Left hindlimb (tissue), 1 donor: ENCODE measurements at places on chromosomes 1 and 21.

DNA sequence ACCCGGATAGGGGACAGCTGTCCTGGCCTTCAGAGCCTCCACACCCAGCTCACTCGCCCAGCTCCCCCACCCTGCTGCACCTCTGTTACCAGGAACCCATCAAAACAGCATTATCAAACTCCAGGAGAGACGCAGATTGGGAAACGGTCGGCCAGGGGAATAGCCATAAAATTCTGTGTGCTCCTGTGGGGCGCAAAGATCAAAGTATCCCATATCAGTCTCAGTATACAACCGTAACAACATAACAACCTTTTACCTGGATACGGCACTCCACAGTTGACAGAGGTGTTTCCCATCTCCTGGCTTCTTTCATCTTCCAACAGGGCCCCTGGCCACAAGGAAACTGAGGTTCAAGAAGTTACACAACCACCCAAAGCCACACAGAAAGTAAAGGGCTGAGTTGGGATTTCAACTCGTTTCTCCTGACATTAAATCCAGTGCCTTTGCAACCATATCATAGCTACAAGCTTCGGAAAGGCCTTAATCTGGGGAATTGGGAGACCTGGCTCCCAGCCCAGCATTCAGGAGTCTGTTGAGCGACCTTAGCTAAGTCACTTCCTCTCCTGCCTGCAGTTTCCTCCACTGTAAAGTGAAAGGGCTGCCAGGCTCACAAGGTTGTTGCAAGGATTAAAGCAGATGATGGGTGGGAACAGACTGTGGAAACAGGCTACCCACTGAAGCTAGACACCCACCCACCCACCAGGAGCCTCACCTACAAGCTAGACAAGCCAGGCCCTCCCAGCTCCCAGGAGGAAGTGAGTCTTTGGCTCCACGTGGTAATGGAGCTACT is 8.1 kb upstream of the EPHB2 start:
- DNase-seq: no peak

GRCh38 chr1:154735804-154736168 is 127.8 kb upstream of the ADAR start:
- no peak for DNase-seq

- DNase-seq: no peak
Measured at GRCh38 chr1:94799206-94799605, 21.0 kb upstream of the SLC44A3 start.

DNA sequence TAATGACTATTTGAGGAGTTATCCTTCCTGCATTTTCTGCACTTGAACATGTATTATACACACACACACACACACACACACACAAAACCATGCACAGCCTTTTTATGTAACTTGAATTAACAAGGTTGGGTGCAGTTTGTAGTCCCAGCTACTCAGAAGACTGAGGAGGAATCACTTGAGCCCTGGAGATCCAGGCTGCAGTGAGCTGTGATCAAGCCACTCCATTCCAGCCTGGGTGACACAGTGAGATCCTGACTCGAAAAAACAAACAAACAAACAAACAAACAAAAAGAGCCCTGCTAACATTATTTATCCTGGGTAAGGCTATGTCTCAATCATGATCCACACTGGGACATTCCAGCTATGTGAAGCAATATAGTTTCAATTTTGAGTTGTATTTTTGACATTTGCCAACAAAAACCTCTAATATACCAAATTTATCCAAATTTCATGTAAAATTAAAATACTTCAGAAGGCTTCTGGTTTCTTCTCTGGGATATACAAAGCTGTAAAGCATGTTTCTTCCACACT is 156.8 kb downstream of the NTPCR start:
- no peak for DNase-seq

DNA sequence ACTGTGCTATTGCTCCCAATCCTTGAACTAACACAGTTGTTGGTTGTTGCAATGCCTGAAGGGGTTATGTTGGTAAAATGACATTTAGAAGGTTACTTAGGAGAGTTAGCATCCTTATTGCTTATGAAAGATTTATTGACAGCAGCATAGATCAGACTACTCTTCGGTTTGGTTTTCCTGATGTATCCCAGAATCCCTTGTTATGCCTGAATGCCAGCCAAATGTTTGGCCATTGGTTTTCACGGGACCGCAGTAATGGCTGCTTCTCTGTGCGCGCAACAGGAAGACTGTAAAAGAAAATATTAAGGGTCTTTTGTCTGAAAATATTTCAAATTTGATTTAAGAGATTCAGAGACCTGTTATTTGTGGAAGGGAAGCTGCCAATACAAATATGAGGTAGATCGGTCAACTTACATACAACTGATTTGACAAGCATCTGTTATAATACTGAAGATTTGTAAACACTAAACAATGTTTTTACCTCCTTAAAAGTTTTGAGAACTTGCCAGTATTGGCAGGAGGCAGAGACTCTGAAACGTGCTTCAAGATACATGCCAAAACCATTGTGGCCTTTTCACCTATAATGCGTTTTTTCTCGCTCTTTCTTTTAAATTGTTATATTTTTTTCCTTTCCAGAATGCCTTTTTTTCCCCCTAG is 8.3 kb downstream of the NFIA start:
- no peak for DNase-seq

GRCh38 chr1:91885716-91886506 is at the start of gene TGFBR3:
TGFBR3 (minus strand) TSS chr1:91886151; CDS start chr1:91861531, 24,620 bp downstream.
- peak; percentile 97 for DNase-seq

- DNase-seq: no peak
Measured at GRCh38 chr1:160744199-160744851, 5.3 kb downstream of the SLAMF7 start.

DNA sequence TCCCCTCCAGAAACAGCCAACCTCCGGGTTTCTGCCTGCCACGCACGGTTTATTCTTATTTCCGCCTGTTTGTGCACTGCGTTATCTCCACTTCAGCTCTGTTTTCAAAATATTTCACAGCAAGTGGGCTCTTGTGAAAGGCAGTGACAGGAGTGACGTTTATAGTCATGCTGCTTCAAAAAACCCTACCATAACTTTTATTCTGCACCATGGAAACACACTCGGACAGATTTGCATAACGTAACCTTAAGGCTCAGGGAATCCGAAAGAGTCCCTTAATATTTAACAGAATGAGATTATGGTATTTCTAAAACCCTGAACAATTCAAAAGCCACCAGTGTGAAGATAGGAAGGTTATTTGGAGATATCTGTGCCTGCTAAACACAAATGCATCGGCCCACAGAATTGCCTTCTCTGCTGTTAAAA is 782 bp upstream of the SDE2 start:
- DNase-seq: no peak

- DNase-seq: no peak
Measured at GRCh38 chr1:6212193-6212959, 6.5 kb downstream of the RNF207 start.

GRCh38 chr1:89615676-89616598 is 17.0 kb upstream of the LRRC8C start:
- no peak for DNase-seq

DNA sequence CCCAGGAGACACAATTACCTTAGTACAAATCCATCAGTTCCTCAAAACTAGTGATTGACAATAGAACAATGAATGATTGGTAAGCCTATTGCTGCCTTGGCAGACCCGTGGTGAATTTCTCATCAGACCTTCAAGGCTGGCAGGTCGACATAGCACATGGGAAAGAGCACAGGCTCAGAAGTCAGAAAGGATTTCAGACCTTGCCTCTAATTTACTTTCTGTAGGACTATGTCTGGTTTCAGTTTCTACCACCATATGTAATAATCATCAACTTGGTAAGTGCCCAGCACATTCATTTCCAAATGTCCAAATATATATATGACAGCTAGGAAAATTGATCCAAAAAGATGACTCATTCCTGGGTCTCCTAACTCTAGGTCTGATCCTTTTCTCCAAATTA is 62.5 kb upstream of the GRHL3 start:
- no peak for DNase-seq

DNA sequence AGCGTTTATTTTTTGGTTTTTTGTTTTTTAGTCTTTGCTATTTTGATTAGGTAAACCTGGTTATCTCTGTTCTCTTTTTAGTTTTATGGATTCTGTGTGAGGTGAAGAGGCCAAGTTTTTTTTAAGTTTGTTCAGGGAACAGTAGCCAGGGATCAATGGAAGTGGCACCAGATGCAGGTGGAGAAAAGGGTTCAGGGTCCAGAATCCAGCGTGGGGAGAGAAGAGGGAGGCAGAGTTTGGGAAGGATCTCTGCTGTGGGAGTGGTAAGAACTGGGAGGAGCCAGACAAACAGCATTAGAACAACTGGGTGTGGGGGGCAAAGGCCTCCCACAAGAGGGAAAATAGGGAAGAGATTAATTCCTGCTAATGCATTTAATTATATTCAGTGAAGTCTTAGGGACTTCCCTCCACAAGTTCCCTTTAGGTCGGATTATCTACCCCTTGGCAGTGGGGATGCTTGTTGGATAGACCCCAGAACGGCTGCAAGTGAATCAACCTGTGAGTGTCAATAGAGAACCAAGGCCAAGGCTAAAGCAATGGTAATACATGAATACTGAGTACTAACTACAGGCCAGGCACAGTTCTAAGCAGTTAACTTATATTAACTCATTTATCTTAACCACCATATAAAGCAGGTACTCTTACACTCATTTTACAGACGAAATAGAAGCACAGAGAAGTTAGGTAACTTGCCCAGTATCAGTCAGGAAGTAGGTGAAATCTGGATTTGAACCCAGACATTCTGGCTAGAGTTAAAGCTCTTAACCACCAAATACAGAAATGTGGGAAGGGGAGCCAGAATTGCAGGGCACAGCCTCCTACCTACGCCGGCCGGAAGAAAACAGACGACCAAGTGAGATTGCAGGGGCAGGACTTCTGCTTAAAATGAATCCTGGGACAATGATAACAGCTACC is 498 bp downstream of the GNAT2 start:
- DNase-seq: no peak

- DNase-seq: no peak
Measured at GRCh38 chr1:170355267-170355801, 176.6 kb upstream of the GORAB start.

DNA sequence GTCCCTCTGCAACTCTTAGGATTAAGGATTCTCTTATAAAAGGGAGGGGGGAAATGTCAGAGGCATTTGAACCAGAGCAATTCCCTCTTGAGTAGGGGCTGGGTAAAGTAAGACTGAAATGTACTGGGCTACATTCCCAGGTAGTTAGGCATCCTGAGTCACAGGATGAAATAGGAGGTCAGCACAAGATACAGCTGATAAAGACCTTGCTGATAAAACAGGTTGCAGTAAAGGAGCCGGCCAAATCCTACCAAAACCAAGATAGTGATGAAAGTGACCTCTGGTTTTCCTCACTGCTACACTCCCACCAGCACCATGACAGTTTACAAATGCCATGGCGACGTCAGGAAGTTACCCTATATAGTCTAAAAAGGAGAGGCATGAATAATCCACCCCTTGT is 14.3 kb upstream of the COX20 start:
- DNase-seq: no peak

DNA sequence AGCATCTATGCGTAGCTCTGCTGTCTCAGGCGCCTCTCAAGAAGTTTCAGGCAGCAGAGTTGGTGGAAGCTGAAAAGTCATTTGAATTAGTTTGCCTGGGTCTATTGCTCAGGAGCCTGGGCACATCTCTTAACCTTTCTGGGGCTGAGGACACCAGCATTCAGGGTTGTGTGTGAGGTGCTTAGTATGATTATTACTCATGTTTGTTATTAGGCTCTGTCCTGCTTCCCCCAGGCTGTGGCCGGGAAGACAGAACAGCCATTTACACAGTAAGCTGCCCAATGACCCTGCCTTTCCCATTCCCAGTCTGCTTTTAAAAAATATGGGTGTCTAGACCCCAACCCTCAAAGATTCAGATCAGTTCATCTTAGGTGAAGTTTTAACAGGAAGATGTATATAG is 53.9 kb upstream of the CACNA1E start:
- no peak for DNase-seq

DNA sequence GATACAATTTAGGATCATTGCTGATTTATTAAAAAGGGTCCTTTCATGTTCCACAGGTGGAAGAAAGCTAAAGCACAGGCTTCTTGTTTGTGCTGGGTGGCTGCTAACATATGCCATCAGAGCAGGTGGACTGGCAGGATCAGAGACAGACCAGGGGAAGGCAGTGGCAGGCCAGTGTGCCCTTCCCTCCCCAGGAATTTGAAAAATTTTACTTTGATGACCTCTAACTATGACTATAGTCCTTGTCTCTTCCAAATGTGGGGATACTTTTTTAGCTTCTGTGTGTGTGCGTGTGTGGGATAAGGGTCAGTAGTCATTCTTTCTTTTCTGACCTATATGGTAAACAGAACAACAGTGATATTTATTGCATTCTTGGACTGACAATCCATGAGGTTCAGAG is 49.9 kb downstream of the LHX9 start:
- DNase-seq: no peak

DNA sequence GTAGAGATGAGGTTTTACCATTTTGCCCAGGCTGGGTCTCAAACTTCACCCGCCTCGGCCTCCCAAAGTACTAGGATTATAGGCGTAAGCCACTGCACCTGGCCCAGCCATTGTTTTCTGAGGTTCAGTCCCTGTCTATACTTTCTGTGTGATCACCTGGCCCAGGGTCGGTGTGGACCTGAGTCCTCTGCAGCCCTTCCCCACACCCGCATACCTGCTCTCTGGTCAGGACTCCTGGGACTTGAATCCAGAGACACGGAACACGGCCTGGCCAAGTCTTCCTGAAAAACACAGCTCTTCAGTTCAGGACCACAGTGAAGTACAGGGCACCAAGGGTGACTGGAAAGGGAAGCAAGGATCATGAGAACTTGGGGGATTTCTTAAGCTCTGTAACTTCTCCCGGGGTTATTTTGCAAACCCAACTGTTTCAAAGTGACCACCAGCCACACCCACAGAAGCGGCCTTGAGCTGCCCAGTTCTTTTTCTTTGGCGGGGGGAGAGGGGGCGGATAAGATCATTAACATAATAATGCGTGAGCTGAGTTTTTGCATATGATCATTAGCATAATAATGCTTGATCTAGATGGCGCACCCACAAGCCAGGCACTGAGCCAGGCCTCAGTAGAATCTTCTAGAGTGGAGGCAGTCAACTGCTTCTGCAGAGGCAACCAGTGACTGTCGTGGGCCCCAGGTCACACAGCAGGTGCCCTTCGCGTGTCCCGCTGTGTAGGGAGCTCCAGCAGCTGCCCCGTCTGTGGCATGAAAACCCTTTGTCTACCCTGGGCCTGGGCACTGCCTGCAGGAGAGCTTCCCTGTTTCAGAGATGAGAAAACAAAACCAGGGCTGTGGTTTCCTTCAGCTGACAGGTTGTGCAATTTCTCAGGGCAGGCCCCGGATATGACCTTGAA is 1.7 kb upstream of the NADK start:
- peak; percentile 43 for DNase-seq

DNA sequence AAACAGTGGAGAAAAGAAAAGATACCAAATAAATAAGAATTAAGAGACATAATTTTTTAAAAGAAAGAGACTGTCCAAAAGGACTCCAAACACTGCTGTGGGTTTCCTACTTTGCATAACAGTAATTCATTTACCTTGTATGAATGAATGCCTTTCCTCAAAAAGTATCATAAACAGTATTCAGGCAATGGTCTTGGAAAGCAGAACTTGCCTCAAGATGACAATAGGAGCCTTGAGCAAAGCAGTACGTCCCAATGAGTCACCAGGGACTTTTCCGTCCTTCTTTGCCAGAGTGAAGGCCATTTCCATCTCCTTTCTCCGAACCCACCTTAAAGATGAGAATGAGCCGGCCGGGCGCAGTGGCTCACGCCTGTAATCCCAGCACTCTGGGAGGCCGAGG is 186.4 kb downstream of the ZBTB18 start:
- no peak for DNase-seq

- no peak for DNase-seq
Measured at GRCh38 chr1:75423616-75424015, 187.3 kb downstream of the SLC44A5 start.
